ENCODE measurements at places on chromosomes 7 and 10.

DNA sequence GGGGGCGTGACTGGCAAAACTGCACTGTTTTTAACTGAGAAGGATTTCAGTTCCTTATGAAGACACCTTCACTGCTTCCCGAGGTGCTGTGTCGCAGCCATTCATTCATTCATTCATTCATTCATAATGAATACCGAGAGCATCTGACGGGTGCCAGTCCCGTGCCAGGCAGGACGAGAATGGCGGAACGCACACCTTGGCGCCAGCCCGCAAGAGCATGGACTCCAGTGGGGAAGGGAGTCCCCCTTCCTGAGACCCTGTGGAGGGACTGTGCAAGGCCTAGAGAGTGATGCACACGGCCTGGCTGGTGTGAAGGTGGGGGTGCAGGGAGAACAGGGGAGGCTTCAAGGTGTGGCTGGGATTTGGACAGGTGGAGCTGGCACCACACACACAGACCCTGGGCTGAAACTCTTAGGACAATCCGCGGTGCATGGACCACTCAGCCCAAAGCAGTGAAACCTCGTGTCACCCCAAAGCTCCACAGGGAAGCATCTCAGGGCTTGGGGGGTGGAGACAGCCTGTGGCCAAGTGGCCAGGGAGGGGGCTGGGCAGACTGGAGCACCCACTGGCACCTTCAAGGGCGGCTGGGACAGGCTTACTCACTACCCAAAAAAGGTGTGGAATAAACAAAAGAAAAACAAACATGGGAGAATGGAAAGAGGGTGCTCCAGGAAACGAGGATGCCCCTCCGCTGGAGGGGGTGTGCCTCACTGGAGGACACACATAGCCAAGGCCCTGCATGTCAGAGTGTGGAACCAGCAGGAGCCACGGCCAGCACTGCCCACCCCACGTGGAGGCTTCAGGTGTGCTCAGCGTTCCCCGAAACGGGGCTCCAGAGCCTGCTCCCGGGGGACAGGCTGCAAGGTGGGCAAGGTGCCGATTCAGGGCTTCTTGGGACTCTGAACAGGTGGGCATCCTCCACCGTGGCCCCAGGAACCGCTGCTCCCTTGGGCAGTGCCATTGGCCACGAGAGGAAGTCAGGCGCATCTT lies 37.7 kb downstream of the EBF3 start:
- DNase-seq = no peak

GRCh38 chr7:137519947-137520346 lies 176.4 kb upstream of the PTN start:
- no peak for DNase-seq

- DNase-seq = no peak
Observed at GRCh38 chr10:44968091-44968490, 8.5 kb downstream of the RASSF4 start.

GRCh38 chr10:128027306-128027705 lies 98.9 kb downstream of the MKI67 start:
- no peak for DNase-seq

All from stimulated activated CD8-positive, alpha-beta memory T cell treated with anti-CD3 and anti-CD28 coated beads, Interleukin-15, amount 100 ng/mL, for 1 hour (primary cell).